ENCODE measurements at places on chromosomes 3 and 15.

- DNase-seq = no peak
These were observed 151.0 kb upstream of the THBS1 start for GRCh38 chr15:39429898-39430357.

DNA sequence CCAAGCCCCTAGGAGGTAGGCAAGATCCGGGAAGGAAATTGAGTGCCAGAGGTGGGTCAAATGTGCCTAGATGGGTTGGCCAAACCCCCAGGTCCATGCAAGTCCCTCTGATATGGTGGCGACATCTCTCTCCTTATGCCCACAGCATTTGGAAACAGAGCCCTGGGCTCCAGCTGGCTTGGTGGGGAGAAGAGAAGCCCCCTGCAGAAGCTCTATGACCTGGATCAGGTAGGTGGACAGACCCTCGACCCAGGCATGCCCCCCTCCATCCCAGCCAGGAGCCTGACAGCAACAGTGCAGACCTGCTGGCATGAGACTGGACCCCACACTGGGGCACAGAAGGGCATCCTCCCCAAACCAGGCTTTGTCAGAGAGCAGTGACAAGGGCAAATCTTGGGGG is 12.2 kb downstream of the CHST13 start:
- DNase-seq = no peak

DNA sequence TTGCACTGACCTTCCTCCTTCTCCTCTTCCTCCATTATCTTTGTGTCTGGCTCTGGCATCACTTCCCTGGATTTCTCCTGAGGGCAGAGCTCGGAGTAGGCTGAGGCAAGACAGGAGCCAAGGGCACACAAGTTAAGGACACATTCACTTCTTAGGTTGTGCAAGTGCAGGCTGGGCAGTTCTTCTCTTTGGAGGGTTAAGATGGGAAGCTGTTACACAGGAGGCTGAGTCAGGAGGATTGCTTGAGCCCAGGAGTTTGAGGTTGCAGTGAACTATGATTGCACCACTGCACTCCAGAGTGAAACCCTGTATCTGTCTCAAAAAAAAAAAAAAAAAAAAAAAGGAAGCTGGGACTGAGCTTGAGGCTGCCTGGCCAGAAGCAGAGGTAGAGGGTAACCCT is 176.2 kb upstream of the ANKRD28 start:
- DNase-seq = no peak

- DNase-seq = no peak
These were observed 61.8 kb downstream of the CFAP20DC start for GRCh38 chr3:58988041-58988440.

DNA sequence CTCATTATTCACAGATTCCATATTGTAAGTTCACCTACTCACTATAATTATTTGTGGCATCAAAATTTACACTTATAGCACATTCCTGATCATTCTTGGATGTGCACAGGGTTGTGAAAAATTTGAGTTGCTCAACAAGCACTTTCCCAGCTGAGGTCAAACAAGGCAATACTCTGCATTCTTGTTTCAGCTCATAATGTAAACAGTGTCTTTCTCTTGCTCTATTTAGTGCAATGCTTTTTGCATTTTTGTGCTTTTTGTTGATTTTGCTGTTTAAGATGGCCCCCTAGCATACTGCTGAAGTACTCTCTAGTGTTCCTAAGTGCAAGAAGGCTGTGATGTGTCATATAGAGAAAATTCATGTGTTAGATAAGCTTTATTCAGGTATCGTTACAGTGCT is 66.7 kb upstream of the TNIK start:
- DNase-seq = no peak

All from activated CD8-positive, alpha-beta memory T cell treated with anti-CD3 and anti-CD28 coated beads, Interleukin-2, amount 50 U/mL, for 48 hours (primary cell).